ENCODE measurements at places on chromosomes 12 and 14.
A peak's percentile ranks its signal among the peaks of the same experiment; 100 is the strongest.

- H3K36me3 ChIP-seq: no peaks in the 10 kb centered on the region
- no peak overlapping the region for H3K4me3 ChIP-seq
- peaks cover 6% of the 10 kb centered on the region for H3K4me1 ChIP-seq
- H3K27ac ChIP-seq: no peak overlapping the region
- no peak for DNase-seq
- H3K27me3 ChIP-seq: no peaks in the 10 kb centered on the region
Observed at GRCh38 chr12:107541001-107541705, 144.4 kb upstream of the PWP1 start.

GRCh38 chr12:62284749-62285148, 24.5 kb downstream of the USP15 start:
- no peak overlapping the region for H3K4me3 ChIP-seq
- no peak overlapping the region for H3K27ac ChIP-seq
- H3K36me3 ChIP-seq: no peaks in the 10 kb centered on the region

- 0 out of 2 replicates have a peak, but pooled peaks cover 5% of the 10 kb centered on the region for H3K36me3 ChIP-seq
- H3K27ac ChIP-seq: peak overlapping the region; percentile 64
- H3K27me3 ChIP-seq: no peaks in the 10 kb centered on the region
Observed at GRCh38 chr14:75661499-75661814, 411 bp downstream of the TTLL5 start.

GRCh38 chr14:38790916-38791315, 312.1 kb downstream of the SEC23A start:
- no peaks in the 10 kb centered on the region for H3K36me3 ChIP-seq
- no peaks in the 10 kb centered on the region for H3K27me3 ChIP-seq
- H3K27ac ChIP-seq: no peak overlapping the region
- H3K4me3 ChIP-seq: no peak overlapping the region

GRCh38 chr14:51707327-51707726, 55.6 kb downstream of the FRMD6 start:
- peaks cover 53% of the 10 kb centered on the region for H3K36me3 ChIP-seq
- no peaks in the 10 kb centered on the region for H3K27me3 ChIP-seq
- no peaks in the 10 kb centered on the region for H3K4me1 ChIP-seq

- DNase-seq: no peak
- H3K4me1 ChIP-seq: no peaks in the 10 kb centered on the region
- H3K4me3 ChIP-seq: no peak overlapping the region
- no peaks in the 10 kb centered on the region for H3K36me3 ChIP-seq
- H3K27ac ChIP-seq: no peak overlapping the region
- no peaks in the 10 kb centered on the region for H3K27me3 ChIP-seq
Observed at GRCh38 chr12:79908366-79908765, 26.5 kb downstream of the PPP1R12A start.

DNA sequence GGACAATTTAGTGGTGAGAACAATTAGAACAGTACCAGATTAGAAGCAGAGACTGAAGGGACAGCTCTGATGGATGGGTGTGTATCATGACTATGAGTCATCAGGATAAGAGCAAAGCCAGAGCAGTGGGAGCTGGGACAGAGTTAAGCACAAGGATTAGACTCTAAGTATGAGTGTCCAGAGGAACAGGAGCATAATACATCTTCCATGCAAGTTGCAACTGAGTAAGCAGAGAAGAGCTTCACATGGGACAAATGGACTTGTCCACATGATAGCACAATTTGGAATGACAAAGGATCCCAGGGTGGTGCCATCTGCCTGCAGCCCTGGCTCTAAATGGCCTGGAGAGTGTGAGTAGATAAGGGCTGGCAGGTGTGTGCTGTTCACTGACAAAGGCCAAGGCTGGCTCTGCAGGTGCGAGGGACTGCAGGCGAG, 226.4 kb upstream of the CAND1 start:
- H3K27ac ChIP-seq: no peak overlapping the region
- H3K4me1 ChIP-seq: peaks cover 30% of the 10 kb centered on the region
- no peak overlapping the region for H3K4me3 ChIP-seq
- no peaks in the 10 kb centered on the region for H3K27me3 ChIP-seq
- peak; percentile 57 for DNase-seq

GRCh38 chr12:88338486-88338885, 196.4 kb downstream of the TMTC3 start:
- H3K4me1 ChIP-seq: peaks cover 11% of the 10 kb centered on the region
- no peak overlapping the region for H3K4me3 ChIP-seq
- no peak overlapping the region for H3K27ac ChIP-seq
- no peak for DNase-seq
- no peaks in the 10 kb centered on the region for H3K27me3 ChIP-seq

- no peaks in the 10 kb centered on the region for H3K4me1 ChIP-seq
- H3K4me3 ChIP-seq: no peak overlapping the region
- H3K36me3 ChIP-seq: no peaks in the 10 kb centered on the region
- no peak overlapping the region for H3K27ac ChIP-seq
Observed at GRCh38 chr12:64395739-64396138, 5.2 kb upstream of the C12orf56 start.

GRCh38 chr14:102933618-102934231, 11.3 kb downstream of the AMN start:
- no peak overlapping the region for H3K4me3 ChIP-seq
- DNase-seq: no peak
- H3K27ac ChIP-seq: no peak overlapping the region
- no peaks in the 10 kb centered on the region for H3K27me3 ChIP-seq

DNA sequence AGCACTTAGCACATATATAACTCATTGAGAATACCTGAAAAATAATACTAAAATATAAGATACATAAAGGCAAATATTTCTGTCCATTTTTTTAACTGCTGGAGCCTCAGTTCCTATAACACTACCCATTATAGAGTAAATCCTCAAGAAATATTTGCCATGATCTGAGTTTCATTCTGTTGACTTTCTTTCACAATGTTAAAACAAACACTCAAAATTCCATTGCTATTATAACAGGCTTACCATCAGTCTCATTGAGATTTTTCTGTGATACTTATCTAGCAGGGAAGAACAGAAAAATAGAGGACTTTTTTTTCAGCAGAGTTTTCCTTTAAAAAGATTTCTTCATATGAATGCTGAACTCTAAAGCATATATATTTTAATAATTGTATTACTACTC, 24.5 kb downstream of the LMO3 start:
- H3K36me3 ChIP-seq: no peaks in the 10 kb centered on the region
- peaks cover 13% of the 10 kb centered on the region for H3K4me1 ChIP-seq
- H3K4me3 ChIP-seq: no peak overlapping the region
- DNase-seq: no peak

DNA sequence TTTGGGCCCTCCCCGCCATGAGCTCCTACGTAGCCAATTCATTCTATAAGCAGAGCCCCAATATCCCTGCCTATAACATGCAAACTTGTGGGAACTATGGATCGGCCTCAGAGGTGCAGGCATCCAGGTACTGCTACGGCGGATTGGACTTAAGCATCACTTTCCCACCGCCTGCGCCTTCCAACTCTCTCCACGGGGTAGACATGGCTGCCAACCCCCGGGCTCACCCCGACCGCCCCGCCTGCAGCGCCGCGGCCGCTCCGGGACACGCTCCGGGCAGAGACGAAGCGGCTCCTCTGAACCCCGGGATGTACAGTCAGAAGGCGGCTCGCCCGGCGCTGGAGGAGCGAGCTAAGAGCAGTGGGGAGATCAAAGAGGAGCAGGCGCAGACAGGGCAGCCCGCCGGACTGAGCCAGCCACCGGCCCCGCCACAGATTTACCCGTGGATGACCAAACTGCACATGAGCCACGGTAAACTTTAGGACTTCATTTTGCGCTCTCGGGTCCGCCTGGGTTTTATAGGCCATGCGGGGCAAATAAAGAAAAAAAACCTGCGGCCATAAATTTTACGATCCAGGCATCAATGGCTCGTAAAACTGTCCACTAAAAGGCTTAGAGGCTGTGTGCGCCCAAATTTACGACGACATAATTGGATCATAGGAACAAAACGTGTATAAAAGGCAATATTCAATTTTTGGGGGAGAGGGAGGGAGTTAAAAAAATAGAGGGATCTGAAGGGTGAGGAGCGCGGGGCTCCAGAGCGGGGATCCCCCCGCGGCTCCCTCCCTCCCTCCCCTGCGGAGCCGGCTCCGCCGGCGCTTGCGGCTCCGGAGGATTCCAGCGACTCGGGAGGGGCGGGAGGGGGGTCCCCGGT, 493 bp downstream of the HOXC5 start:
- peak overlapping the region; percentile 47 for H3K4me3 ChIP-seq
- DNase-seq: no peak
- H3K36me3 ChIP-seq: no peaks in the 10 kb centered on the region
- no peak overlapping the region for H3K27ac ChIP-seq
- H3K27me3 ChIP-seq: no peaks in the 10 kb centered on the region

- H3K4me3 ChIP-seq: no peak overlapping the region
- no peak for DNase-seq
- no peak overlapping the region for H3K27ac ChIP-seq
- H3K27me3 ChIP-seq: no peaks in the 10 kb centered on the region
- H3K4me1 ChIP-seq: no peaks in the 10 kb centered on the region
Observed at GRCh38 chr14:68718023-68718990, 74.6 kb downstream of the ZFP36L1 start.

All from PC-9 (cell line).